Fibroblast of skin of scalp (primary cell): ENCODE measurements at places on chromosomes 12 and 14.
A peak's percentile ranks its signal among the peaks of the same experiment; 100 is the strongest.

DNA sequence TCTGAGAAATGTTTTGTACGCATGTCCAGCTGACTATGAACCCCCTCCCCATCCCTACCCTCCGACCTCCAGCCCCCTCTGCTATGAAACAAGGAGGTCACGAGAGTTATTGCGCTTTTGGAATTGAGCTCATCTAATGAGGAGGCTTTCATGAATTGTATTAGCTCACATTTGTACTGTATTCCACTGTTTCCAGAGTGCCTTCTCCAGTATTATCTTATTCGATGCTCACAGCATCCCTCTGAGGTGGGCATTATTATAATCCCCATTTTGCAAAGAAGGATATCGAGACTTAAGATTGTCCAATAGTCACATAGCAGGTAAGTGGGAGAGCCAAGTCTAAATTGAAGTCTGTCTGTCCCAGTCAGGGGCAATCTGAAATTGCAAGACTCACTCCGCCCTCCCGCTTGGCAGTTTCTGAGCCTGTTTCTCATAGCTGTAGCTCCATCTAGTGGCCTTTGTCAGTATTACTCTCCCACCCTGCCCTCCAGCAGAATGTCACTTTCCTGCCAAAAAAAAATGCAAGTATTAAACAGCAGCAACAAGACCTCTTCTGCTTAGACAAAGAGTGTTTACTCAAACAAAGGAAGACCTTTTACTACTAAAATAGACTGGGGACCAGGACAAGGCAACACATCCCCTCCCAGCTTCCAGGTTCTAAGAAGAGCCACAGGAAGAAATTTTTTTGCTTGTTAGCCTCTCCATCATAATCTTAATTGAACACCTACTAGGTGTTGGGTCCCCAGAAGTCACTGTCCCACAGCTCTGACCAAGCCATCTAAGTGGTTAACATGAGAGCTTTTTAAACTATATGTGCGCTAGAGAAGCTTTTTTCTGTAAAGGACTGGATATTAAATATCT is 48.6 kb upstream of the TMEM233 start:
- peak; percentile 69 for DNase-seq

GRCh38 chr12:11576104-11576503 is 73.4 kb upstream of the ETV6 start:
- peak; percentile 77 for DNase-seq

DNA sequence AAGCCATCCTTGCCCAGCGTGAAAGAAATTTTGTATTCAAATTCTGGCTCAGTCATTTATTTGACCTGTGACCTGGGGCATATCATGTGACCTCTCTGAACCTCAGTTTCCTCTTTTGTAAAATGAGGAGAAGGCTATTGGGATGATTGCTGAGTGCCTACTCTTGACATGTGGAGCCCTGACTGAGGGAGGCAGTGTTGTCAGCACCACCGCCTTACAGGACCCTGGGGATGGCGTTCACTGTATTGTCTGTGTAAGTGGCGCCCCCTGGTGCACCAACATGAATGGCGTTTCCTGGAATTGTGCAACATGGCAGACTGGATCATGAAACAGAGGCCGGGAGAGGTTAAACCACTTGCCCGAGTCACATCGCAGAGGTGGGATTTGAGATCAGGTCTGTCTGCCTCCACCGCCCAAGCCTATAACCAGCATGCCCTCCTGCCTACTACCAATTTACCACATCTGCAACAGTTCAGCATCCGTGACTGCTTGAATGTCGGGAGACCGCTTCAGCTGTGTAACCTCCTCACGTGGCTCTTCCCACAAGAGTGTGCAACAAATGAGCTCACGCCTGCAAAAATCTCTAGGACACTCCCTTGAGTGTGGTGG is 20.1 kb upstream of the CCDC63 start:
- DNase-seq, result peak; percentile 78

GRCh38 chr12:74401035-74401434 is 136.6 kb upstream of the ATXN7L3B start:
- no peak for DNase-seq

DNA sequence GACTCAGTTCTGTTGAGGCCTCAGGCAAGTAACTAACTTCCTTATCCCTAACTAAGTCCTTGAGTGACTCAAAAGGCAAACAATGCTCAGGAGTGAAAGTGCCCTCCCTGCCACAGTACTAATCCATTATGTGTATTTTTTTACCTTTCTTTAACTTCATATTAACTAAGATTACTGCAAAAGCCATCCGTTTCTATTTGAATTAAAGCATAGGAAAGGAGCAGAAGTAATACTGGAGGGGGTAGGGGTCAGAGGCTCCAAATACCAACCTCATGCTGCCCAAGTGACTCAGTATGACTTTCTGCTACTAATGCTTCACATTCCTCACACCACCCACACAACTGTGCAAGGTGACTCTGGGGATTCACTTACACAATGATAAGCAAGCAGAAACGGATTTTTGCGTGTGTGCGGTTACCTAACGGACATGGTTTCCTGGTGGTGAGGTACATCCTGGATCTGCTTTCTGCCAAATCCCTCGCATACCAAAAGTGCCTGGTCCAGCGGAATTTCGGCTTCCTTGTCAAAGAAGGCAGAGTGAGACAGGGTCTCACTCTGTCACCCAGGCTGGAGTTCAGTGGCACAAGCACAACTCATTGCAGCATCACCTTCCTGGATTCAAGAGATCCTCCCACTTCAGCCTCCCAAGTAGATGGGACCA is 25.1 kb downstream of the MOK start:
- peak; percentile 80 for DNase-seq

GRCh38 chr14:91866511-91867295 is 633 bp downstream of the TC2N start:
- no peak for DNase-seq

DNA sequence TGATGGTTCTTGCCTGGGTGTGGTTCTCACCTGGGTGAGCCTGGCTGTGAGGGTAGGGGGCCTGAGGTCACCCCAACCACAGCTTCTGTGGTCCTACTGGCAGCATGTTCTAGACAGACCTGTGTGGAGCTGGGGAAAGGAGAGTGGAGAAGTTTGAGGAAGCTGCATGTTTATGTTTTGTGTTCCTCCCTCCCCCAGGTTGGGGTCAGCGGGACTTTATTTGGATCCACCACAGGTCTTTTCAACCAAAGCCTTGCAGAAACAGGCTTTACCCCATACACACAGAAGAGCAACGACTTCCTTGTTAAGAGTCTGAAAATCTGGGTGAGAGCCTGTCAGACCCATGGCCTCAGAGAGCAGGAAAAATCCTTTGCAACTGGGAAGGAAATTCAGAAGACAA is 5.6 kb downstream of the CD9 start:
- DNase-seq, result no peak

GRCh38 chr12:53596920-53597363 is 29.2 kb downstream of the ATF7 start:
- DNase-seq, result peak; percentile 58

- DNase-seq, result no peak
These were observed 2.8 kb downstream of the ARHGEF40 start for GRCh38 chr14:21072781-21073339.

- no peak for DNase-seq
These were observed 129.0 kb upstream of the ATXN7L3B start for GRCh38 chr12:74408601-74409166.

GRCh38 chr14:79050787-79051727 is 880.9 kb downstream of the NRXN3 start:
- DNase-seq, result no peak

GRCh38 chr12:98106031-98106683 is 409.2 kb upstream of the TMPO start:
- DNase-seq, result no peak

DNA sequence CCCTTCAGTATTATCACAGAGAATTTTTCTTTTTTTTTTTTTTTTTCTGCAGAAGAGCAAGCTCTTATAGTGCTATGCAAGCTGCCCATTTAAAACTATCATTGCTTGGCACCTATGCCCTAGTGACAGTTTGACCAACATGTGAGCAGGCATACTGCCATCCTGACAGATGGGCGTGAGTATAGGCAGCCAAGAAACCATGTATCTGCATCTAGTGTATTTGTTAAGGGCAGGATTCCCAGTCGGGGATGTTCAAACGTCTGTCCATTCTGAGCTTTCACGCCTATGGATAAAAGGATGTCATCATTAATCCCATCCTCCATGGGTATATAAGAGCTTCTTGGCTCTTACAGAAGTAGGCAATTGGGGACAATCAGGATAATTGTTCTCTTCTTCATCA is 8.8 kb downstream of the VRK1 start:
- DNase-seq, result no peak

GRCh38 chr12:93292213-93292612 is 85.5 kb upstream of the NUDT4 start:
- no peak for DNase-seq

DNA sequence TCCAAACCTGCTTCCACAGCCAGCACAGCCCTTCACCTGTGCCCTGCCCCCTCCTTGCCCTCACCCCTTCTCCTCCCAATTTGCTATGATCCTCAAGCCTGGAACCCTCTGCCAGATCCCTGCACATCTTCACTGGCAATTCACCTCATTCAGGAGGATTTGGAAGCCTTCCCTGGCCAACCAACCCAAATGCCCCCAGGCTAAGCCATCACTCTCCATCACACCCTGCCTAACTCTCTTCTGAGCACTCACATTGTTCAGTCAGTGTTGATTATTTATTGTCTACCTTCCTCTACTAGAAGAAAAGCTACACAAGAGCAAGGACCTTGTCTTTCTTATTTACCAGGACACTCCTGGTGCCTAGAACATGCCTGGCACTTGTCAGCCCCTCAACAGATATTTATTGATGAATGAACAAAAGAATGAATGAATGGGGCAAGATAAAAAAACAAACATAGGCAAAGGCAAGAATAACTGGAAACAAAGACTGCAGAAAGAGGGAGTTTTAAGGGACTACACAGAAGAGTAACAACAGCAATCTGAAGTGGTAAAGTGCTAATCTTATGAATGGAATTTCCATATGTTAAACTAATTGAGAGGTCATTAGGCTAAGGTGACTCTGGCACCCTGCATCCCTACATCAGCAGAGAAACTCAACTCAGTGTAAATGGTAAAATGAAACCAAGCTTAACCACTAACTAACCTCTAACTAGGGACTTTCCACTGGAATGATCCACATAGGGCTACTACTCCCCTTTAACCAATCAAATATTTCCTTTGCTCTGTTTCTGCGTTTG is 33.4 kb downstream of the TMTC1 start:
- DNase-seq, result peak; percentile 22

GRCh38 chr14:76413962-76414600 is 38.1 kb downstream of the ESRRB start:
- no peak for DNase-seq

- peak; percentile 68 for DNase-seq
These were observed 64.3 kb upstream of the DDHD1 start for GRCh38 chr14:53217316-53217994.

- no peak for DNase-seq
These were observed 158.4 kb downstream of the NDUFA12 start for GRCh38 chr12:94845110-94845509.

- DNase-seq, result no peak
These were observed 10.9 kb downstream of the CCDC85C start for GRCh38 chr14:99592933-99593753.

- no peak for DNase-seq
These were observed 160.1 kb downstream of the STXBP6 start for GRCh38 chr14:24889843-24890242.

DNA sequence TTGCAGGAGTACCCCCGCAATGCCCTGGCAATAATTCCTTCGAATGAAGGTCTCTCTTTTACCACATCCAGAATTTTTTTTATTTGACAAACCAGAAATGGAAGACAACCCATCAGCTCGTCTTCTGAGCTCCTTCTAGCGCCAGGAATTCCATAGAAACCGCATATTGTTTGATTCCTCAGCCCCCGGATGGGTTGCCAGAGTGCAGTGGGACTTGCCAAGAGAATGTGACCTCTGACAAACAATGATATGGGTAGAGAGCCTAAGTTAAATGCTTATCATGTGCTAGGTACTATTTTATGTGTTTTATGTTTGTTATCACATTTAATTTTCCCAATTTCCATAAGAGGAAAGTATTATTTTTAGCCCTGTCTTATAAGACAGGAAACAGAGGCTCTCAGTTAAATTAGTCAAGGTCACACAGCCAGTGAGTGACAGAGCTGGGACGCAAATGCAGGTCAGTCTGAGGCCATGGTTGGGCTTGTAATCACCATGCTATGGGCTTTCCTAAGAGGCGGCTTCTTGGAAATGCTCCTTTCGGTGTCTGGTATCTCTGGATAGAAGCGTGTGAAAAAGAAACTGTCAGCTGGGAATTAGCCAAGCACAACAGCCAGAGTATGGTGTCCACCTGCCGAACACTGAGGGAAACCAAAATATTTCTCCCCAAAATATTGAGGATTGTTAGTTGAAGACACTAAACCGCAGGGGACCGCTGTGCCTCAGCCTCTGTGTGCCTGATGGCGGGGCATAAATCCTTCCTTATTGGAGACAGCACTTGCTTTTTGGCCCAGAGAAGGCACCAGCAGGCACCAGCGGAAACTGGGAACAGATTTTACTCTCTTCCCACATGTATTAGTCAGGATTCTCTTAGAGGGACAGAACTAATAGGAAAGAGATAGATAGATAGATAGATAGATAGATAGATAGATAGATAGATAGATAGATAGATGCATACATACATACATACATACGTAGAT is 29.4 kb upstream of the ETFBKMT start:
- DNase-seq, result peak; percentile 53

DNA sequence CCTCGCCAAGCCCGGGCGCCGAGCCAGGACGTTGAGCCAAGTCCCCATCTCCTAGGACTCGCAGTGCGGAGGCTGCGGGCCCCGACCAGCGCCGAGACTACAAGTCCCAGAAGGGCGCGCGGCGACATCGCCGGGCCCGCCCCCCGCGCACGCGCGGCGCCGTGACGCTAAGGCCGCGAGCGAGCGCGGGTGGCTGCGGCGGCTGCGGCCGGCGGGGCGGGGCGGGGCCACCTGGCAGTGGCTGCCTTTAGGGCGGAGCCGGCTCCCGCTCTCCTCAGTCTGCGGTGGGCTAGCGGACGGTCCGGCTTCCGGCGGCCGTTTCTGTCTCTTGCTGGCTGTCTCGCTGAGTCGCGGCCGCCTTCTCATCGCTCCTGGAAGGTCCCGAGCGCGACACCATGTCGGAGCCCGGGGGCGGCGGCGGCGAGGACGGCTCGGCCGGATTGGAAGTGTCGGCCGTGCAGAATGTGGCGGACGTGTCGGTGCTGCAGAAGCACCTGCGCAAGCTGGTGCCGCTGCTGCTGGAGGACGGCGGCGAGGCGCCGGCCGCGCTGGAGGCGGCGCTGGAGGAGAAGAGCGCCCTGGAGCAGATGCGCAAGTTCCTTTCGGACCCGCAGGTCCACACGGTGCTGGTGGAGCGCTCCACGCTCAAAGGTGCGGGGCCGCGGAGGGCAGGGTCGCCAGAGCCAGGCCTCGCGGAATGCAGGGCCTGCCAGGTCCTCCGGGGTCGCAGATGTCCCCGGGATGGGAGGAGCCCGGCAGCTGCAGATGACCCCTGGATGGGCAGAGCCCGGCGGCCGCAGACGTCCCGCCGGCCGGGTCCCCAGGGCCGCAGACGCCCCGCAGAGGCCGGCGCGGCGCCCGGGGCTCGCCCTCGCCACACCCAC is at the start of gene DYNC1H1:
Gene DYNC1H1 (plus strand): TSS at position 277 of the 884 bp plus-strand sequence. CDS start 119 bp downstream, at position 396.
- DNase-seq, result peak; percentile 93

- peak; percentile 44 for DNase-seq
These were observed 91.3 kb downstream of the AEBP2 start for GRCh38 chr12:19530637-19531023.
